ENCODE measurements at places on chromosomes 4 and X. TPM values are rescaled to one million over a fixed set of nuclear protein-coding genes. Genes with fewer than 3 reads are reported as not detected.
A peak's percentile ranks its signal among the peaks of the same experiment; 100 is the strongest.

DNA sequence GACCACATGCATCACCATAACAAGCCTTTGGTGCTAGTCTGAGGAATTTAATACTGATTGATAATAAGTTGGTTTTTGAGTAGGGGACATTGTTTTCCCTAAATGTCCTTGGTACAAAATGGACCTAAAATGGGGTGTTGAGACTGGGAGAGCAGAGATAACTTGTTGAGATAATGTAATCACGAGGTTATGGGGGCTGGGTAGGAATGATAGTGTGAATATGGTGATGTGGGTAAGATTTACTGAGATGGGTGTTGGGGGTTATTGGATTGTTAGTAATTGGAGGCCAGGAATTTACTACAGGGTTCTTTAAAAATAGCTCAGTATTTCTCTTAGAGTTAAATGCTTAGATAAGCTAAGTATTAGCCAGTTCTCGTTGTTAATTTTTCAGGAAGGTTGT lies 3.9 kb downstream of the BMP2K start:
- no peak for DNase-seq

DNA sequence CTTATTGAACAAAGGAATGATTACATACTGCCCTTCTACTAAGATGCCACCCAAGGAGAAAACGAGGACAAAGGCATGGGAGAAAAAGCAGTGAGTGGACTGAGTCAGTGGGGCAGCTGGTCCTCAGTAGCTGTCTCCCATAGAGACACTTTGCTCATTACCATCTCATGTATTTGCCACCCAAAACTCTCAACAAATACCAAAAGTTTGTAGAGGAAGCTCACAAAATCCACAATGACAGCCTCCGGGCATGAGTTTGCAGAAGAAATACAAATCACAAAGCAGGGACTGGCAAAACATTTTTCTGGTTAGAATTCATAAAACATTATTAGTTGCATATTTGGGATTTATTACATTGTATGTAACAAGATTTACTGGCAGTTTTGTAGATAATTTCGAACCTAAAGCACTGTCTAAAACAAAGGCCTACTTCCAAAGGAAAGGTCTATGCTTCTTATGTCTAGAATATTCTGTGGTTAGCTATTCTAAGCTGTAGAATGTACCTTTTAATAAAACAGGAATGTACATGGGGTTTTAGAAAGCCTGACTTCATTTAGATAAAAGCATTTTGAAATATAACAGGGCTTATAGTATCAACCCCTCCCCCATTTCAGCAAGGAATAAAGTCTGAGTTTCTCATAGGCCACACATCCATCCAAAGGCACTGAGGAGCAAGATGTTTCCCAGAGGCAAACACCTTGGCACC lies 17.7 kb downstream of the PCDH18 start:
- DNase-seq: no peak

DNA sequence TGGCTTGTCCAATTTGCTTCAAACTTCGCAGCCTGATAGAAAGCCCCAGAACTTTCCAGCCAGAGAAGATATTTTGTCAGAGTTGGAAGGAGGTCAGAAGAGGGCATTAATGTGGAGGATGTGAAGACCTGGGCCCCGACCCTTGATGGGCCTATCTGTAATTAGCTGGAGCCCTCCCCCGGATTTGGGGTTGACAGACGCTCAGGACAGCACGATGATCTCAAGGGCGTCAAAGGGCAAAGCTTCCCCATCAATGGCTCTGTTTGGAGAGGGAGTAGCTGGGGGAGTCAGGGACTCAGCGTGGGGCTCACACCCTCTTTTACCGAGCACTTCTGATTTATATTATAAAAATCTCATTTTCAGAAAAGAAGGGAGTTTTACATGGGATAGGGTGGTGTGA lies 59.0 kb upstream of the PPP2R3B start:
- DNase-seq: peak; percentile 60

GRCh38 chrX:153561337-153561736 lies 37.6 kb downstream of the CCNQ start:
- no peak for DNase-seq

DNA sequence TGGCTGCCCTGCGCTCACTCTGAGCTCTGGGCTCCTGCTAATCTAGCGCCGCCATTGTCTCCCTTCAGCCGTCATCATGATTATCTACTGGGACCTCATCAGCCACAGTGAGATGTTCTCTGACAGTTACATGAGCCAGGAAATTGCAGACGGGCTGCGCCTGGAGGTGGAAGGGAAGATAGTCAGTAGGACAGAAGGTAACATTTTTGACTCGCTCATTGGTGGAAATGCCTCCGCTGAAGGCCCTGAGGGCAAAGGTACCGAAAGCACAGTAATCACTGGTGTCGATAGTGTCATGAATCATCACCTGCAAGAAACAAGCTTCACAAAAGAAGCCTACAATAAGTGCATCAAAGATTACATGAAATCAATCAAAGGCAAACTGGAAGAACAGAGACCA lies 21.8 kb upstream of the PIN4 start:
- DNase-seq: no peak

DNA sequence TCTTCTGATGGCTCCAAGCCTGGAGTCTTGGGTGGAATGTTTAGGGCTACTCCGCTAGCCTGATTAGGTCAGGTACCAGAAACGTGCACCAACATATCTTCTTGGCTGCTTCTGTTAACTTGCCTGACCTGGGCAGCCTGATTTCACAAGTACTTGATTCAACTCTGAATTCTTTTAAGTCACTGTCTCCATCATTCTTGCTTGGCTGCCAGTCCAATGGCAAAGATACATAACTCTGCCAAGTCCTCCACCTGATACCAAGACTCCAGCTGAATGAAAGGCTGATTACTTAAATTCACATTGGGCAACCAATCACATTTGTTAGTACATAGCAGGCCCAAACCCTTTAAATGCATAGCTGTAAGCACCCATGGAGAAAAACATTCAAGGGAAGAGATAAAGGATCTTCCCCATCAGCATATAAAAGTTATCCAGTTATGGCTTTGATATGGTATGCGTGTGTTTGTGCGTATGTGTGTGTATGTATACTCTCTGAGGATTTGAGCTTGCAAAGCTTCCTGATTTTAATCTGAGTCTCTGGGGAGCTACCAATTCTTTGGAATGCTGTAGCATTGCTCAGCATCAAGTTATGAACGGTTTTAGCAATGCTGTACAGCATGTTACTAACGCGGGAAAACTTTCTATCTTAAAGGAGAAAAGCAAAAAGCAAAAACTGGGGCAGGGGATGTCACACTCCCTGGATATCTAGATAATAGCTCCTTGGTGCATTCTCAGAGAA lies 917.2 kb downstream of the DMD start:
- DNase-seq: no peak

GRCh38 chr4:118322831-118323502 lies 29.8 kb downstream of the PRSS12 start:
- DNase-seq: no peak

DNA sequence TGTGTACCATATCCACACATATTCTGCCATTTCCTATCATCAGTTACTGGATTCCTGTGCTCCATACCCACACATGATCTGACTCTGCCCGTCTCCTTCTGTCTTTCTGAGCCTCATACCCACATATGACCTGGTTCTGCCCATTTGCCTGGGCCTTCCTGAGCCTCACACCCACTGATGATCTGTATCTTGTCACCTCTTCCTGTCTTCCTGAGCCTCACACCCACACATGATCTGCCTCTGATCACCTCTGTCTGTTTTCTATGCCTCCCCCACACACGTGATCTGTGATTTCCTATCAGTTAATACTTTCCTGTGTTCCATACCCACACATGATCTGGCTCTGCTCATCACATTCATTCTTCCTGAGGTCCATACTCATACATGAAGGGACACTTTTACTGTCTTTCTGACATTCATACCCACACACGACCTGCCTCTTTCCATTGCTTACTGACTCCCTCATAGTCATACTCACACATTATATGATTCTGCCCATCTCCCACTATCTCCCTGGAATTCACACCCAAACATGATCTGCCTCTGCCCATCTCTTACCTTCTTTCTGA lies 32.5 kb downstream of the SCML1 start:
- DNase-seq: no peak

- no peak for DNase-seq
These were observed 46.1 kb upstream of the MAGEC2 start for GRCh38 chrX:142251202-142251601.

GRCh38 chrX:136029766-136030165 lies 44.5 kb downstream of the SLC9A6 start:
- no peak for DNase-seq

DNA sequence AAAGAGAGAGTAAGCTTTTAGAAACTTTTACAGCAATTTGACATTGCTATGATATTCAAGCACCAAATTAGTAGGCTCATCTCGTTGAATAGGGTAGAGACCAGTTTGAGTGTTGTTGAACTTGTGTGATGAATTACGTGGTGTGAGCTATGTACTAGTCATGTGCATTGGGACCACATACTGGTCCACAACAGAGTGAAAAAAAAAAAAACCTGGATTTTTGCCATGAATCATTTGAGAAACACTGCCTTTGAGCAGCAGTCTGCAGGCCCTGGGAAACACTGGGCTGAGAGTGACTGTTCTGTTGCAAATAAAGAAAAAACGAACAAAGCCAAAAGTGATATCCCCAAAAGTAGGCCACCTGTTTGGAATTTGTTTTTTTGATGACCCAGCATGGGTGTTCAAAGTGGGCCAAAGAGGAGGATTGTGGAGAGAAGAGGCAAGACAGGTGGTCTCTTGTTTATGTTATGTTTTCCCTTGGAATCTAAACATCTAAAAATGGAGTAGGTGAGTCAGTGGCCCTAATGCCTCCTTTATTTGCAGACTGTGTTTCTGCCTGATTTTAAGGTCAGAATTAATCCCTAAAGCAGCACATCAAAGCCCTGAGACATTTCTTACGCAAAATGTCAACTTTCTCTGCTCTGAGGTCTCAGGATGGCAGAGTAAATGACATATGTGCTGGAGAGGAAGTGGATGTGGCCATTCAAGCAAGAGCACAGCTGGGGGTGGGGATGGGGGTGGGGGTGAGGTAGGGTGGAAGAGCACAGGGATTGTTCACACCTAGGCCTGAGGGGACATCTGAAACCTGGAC lies 33.5 kb downstream of the TAF7L start:
- DNase-seq: no peak

- no peak for DNase-seq
These were observed 218.2 kb downstream of the SCFD2 start for GRCh38 chr4:53147711-53148110.

GRCh38 chr4:87895964-87896621 lies 63.3 kb downstream of the MEPE start:
- DNase-seq: peak; percentile 80

DNA sequence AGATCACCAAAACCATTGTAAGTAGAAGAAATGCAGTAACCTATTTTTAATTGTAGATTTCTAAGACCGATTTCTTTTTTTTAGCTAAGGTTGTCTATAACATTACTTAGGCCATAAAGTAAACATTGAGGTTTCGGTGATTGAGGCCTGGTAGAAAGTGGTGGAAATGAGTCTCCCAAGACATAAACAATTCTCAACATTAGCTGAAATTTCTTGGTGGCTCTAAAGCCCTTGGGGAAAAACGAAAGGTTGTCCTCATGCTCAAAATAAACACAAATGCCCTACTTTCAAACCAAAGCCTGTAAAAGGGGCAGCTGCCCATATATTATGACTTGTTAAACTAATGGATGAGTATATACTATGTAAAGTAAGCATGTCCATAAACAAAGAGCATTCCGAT lies 98.8 kb downstream of the SCFD2 start:
- DNase-seq: no peak

GRCh38 chr4:90474484-90474883 lies 347.3 kb downstream of the CCSER1 start:
- DNase-seq: no peak

GRCh38 chrX:53642337-53642736 lies 44.2 kb downstream of the HUWE1 start:
- no peak for DNase-seq

- no peak for DNase-seq
These were observed 210.4 kb upstream of the HCCS start for GRCh38 chrX:10900585-10901289.

GRCh38 chr4:10740891-10741620 lies 56.5 kb upstream of the CLNK start:
- no peak for DNase-seq

GRCh38 chr4:138348055-138348454 lies 105.9 kb upstream of the SLC7A11 start:
- no peak for DNase-seq

DNA sequence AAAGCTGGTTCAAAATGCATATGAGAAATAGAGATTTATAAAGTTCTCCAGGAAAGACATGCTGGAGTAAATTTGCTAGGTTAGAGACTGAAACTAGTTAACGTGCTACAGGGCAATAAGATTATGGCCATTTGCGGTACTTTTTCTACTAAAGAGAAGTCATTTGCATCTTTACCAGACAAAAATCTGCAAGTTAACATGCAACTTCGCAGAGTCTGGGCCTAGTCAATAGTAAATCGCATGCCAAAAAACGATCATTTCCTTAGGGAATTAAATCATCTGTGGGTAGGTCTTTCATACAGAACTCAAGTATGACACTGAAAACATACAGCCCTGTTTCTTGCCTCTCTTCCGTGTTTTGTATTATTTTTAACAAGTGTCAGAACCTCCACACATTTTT lies 32.8 kb upstream of the REST start:
- no peak for DNase-seq

DNA sequence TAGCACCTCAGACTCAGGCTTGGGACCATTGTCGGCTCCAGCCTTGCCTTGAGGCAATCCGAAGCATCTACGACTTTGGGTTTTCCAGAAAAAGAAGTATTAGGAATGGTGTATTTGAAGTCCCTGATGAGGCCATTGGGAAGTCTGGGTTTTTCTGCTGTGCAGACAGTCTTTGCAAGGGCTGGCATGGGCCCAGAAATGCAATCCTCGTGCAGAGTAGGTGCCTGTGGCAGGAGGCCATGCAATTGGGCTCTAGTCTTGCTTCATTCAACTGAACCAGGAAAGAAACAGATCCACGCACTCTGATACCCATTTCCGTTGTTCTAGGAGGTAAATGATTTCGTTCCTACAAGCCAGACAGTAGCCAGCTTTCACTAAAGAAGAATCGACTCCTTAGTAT lies 12.4 kb downstream of the ZFP92 start:
- peak; percentile 73 for DNase-seq

Gene FAM184B
- 0.03 TPM for total RNA-seq

Gene PDGFC
- 16.9 TPM for total RNA-seq

Gene ZBED1
- total RNA-seq: 45.1 TPM

Gene CT83
- total RNA-seq: not detected

Gene NUDT9
- total RNA-seq: 21.5 TPM

Gene DRD5
- not detected for total RNA-seq

Gene CNGA1
- total RNA-seq: 0.89 TPM

Gene SLBP
- total RNA-seq: 12.1 TPM

Gene CT45A1
- not detected for total RNA-seq

Gene SCML1
- total RNA-seq: 8.2 TPM

Gene SORBS2
- 1,779 TPM for total RNA-seq

Gene CCNQ
- total RNA-seq: 23.3 TPM

Gene FGD1
- 8.0 TPM for total RNA-seq

Gene NEUROG2
- total RNA-seq: not detected

Gene KLHL13
- 15.5 TPM for total RNA-seq
